ENCODE measurements at places on chromosomes 16 and 17. TPM values are rescaled to one million over a fixed set of nuclear protein-coding genes. Genes with fewer than 3 reads are reported as not detected.

GRCh38 chr17:48726114-48726915 is 2.2 kb downstream of the HOXB13 start:
- no peak overlapping the region for H3K27ac ChIP-seq
- H3K4me1 ChIP-seq, result peaks cover 6% of the 10 kb centered on the region
- H3K27me3 ChIP-seq, result peaks cover 50% of the 10 kb centered on the region
- DNase-seq, result no peak
- H3K36me3 ChIP-seq, result peaks cover 3% of the 10 kb centered on the region
- no peak overlapping the region for H3K4me3 ChIP-seq

The CDH1 gene
- total RNA-seq, result 1.9 TPM

DNA sequence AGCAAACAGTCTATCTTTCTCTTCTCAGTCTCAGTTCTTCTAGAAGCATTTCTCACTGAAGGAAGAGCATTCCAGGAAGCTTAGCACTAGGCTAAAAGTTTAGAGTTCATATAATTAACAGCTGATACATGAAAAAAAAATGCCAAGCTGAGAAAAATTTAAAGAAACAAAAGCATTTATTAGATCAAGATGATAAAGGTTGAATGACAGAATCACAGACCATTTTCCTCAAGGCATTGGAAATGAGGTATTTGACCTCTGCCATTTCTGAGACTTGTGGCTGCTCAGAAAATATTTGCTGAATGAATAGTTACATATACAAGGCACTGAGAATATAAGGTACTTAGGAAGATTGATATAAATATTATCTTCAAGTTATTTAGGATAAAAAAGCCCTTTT is 901.6 kb upstream of the GOT2 start:
- H3K4me3 ChIP-seq, result no peak overlapping the region
- no peak overlapping the region for H3K27ac ChIP-seq
- H3K27me3 ChIP-seq, result no peaks in the 10 kb centered on the region
- no peak for DNase-seq
- no peaks in the 10 kb centered on the region for H3K36me3 ChIP-seq

The TMEM132E gene
- total RNA-seq, result 93.6 TPM

The RND2 gene
- 75.8 TPM for total RNA-seq

The TCAP gene
- 2.3 TPM for total RNA-seq

DNA sequence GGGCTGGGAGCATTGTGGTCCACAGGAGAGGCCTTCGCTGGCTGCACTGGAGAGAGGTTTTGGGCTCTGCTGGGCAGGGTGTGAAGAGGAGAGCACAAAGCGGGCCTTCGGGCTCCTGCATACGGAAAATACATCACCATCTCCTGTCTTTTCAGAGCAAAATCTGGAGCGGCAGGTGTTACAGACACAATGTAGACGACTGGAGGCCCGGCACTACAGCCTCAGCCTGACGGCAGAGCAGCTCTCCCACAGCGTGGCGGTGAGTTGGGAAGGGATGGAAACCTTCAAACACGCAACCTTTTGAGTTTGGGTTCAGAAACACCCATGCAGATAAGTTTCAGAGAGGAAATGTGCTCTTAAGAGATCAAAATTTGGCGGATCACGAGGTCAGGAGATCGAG is 17.9 kb downstream of the GINS2 start:
- H3K27me3 ChIP-seq, result peaks cover 44% of the 10 kb centered on the region
- peaks cover 29% of the 10 kb centered on the region for H3K4me1 ChIP-seq
- no peak overlapping the region for H3K4me3 ChIP-seq
- no peak for DNase-seq

The EPX gene
- not detected for total RNA-seq

DNA sequence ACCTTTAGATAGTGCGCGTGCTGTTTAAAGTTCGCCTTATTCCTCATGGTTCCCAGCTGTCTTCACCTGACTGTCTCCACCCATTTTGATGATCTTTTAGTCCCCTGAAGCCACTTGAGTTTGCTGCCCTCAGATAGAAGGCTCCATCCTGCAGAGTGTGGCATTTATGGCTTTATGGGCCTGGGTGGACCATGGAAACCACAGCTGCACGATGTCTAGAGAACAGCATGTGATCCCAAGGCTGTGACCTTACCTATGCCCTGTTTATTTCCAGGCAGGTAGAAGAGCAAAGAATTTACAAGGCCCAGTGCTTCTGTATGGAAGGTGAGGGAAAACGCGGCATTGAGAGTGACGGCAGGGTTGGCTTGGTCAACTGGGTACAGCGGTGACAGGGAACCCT is 356.9 kb downstream of the SLC39A11 start:
- H3K27me3 ChIP-seq, result peaks cover 3% of the 10 kb centered on the region
- DNase-seq, result no peak
- H3K4me1 ChIP-seq, result peaks cover 19% of the 10 kb centered on the region
- no peak overlapping the region for H3K4me3 ChIP-seq
- H3K36me3 ChIP-seq, result no peaks in the 10 kb centered on the region
